ENCODE measurements at places on chromosomes 1 and 21.

GRCh38 chr1:82731216-82731615, 930.5 kb downstream of the ADGRL2 start:
- DNase-seq = no peak

DNA sequence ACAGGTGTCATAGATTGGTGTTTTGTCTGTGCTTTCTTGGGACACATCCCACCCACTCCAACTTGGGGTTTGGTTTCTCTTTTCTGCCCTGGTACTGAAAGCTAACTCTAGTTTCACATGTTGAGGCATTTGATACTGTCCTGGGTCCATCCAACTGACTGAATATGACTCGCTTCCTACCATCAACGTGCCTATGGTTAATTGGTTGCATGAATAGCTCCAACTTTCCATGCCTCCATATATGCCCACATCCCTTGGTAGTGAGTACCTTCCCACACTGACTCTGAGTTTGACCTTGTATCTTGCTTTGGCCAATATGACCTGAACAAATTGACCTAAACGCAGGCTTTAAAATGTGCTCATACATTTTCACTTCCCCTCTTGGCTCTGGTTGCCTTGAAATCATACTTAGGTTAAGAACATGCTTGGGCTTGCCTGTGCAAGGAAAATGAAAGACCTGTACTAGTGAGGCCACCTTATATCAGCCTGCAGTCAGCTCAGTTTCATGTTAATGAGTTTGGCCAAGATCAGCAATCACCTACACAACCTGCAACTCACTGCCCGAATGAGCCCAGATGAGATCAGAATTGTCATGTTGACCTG, 81.0 kb upstream of the KCNK2 start:
- DNase-seq = no peak

DNA sequence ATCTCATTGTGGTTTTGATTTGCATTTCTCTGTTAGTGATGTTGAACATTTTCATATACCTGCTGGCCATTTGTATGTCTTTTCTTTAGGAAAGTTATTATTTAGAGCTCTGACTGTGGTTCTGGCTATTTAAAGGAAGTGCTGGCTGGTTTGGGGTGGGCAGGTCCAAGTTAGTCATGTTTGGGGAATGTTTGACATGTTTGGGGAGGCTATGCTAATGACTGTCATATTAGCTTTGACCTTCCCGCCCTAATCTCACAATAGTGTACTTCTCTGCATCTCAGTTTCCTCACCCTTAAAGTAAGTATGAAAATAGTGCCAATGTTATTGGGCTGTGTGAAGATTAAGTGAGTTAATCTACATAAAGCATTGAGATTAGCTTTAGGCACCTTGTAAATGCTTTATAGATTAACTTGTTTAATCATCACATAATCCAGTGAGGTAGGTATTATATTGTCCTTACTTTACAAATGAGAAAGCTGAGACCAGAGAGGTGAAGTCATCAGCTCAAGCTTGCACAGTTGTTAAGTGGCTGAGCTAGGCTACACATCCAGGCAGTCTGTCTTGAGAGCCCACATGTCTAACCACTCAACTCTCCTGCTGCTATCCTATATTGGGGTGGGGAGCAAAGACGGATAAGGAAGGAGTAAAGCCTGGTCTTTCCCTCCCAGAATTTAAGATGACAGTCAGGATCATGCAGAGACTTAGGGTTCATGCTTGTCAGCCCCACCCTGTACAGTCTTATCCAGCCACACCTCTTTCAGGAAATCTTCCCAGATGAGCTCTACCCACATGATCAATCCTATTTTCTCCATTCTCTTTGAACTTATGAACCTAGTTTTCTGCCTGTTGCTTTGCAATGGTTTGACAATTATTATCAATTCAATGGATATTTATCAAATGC, 22.8 kb upstream of the CRNN start:
- no peak for DNase-seq

DNA sequence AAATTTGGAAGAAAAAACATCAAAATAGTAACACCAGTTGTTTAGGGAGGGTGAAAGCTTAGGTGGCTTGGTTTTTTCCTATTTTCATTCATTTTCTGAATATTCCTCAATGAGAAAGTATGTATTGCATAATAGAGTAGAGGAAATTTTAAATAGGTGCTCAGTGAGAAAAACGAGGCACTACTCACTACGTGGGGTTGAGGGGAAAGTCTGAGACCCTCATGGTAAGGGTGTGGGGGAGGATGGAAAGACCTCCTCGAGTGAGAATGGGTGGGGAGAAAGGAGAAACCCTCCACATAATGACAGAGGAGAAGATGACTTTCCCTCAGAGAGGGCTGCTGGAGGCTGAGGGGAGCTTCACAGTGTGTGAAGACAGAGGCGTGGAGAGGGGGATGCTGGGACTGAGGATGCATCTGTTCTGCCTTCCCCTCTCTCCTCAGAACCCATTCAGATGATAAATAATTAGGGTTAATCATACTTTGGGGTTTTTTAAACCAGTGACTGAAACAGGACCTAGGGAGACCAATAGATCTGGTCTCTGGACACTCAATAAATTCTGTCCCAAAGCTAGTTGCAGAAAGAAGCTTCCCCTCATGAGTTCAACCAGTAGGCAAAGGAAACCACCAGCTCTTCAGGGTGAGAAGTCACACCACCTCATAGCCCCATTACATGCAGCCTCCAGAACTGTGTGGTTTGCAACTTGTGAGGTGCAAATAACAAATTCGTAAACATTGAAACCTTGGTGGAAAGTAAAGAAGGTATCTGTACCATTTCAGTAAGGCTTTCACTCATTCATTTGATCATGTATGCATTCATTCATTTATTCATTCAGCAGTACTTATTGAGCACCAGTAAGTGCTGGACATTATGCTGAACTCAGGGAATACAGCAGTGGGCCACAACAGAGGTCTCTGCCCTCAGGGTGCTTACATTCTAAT, 17.1 kb downstream of the SLAMF7 start:
- no peak for DNase-seq

DNA sequence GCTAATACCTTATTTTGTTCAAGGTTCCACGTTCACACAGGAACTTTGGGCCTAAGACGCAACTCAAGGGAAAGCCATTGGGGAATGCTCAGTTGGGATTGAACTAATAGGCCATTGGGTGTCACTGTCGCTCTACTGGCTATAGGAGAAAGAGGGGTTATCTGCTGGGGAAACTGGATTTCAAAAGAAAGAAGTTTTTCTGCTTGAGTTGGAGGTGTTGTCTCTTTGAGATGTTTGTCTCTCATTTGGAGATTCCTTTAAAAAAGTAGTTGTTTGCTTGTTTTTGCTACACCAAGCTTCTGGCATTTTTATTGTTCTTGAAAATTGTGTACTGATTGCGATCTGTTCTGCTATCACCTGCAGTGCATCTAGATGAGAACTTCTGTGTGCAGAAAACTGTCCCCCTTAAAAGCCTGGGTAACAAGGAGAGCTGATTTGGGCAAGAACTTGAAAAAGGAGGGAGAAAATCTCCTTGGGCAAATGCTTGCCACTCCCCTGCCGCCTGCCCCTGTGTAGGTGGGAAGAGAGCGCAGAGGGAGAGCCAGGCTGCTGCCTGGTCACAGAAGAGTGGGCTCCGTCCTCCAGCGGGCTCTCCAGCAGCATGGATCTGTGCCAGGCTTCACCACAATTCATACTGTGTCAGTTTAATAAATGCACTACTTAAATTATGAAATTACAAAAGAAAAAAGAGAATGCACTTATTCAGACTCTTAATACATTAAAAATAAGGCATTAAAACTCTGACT, 39.9 kb downstream of the PEX14 start:
- no peak for DNase-seq

GRCh38 chr1:162878000-162878596, 17.1 kb upstream of the CCDC190 start:
- DNase-seq = no peak

Measured in activated CD4-positive, alpha-beta T cell treated with anti-CD3 and anti-CD28 coated beads for 1 hour (primary cell).